Stimulated activated CD4-positive, alpha-beta T cell treated with anti-CD3 and anti-CD28 coated beads, TNF-alpha, amount 100 ng/mL, for 1 hour (primary cell): ENCODE measurements at places on chromosomes 13 and 19.

DNA sequence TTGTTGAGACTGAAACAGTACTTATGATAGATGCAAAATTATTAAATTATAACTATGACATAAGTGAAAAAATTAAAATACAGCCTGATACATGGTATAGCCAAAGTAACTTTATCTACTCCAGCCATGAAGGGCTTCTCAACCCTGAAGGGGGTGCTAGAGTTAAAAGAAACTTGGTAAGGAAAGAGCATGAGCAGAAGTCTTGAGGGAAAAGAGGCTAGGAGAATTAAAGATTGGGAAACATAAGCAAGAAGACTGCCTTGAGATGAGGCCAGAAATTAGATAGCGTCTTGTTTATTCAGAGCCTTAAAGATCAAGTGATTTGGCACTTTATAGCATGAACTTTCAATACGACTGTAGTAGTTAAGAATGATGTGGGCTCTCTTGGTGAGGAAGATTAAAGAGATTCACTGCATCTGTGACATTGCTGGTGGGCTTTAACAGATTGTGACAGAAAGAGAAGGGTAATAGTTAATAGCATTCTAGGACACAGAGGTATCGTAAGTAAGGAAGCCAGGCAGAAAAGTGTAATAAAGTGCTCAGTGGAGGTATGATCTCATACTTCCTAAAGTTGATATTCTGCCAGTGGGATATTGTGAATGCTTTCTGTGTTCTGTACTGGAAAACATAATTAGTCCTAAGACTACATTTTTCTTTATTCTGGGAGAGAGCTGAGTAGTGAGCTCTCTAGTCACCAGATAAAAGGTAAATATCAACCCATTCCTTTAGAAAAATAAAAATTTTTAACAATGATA lies 385.4 kb upstream of the PRR20A start:
- DNase-seq = no peak

DNA sequence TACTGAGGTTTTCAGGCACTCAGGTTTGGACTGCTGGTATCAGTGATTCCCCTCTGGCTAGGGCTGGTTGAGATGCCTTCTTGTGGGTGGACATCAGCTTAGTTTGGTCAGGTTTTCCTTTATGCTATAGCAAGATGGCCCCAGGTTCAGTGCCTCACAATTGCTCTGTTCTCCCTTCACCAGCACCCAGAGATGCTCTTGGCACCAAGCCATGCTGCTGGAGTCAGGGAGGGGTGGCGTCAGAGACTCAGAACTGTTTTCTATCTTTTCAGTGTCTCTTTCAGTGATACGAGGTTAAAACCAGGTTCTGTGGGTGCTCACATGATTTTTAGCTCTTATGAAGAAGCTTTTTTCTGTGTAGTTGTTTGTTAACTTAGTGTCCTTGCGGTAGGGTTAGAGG lies 96.9 kb downstream of the NBEA start:
- no peak for DNase-seq

DNA sequence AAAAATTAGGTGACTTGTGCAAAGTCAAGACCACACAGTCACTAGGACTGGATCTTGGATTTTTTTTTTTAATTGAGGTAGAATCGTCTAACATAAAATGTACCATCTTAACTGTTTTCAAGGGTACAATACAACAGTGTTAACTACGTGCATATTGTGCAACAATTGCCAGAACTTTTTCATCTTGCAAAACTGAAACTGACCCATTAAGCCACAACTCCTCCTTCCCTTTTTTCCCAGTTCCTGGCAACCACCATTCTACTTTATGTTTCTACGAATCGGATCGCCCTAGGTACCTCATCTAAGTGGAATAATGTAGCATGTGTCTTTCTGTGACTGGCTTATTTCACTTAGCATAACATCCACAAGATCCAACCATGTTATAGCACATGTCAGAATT lies 37.5 kb upstream of the POMP start:
- DNase-seq = no peak

GRCh38 chr19:53102206-53102755 lies 941 bp downstream of the ZNF160 start:
- DNase-seq = no peak

- DNase-seq = no peak
Observed at GRCh38 chr19:14063105-14063504, 1.2 kb upstream of the PALM3 start.

DNA sequence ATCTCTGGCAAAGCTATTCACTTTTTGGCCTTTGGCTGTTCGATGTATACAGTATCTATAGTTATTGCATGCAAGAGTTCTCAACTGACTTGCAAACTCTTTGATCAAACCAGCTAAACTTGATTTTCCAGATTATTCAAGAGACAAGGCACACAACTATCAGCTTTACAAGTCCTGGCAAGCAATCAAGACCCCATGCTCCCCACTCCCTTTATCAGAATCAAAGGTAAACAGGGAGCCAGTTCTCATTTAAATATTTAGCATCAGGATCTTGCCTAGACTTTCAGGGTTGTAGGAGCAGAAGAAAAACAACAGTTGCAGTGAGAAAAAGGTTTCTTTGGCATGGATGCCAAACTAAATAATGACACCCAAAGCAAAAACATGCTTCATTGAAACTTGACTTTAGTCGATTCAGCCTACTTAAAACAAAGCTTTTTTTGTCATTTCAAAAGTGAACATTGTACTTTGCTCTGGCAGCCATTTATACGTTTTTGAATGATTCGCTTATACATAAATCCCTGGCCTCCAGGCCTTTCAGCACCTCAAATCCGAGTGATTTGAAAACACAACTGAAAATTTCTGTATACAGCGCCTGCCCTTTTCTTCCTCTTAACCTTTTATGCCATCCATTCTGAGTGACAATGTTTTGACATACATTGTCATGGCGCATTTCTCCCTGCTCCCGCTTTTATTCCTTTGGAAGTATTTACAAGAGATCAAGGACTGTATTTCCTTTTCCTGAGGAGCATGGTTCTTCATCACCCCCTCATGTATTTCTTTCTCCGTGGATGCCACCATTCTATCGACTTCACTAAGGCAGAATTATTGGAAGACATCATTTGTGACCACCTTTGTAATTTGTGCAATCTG lies 340.8 kb downstream of the KLF5 start:
- no peak for DNase-seq

GRCh38 chr19:35665604-35666003 lies 713 bp upstream of the UPK1A start:
- DNase-seq = no peak

DNA sequence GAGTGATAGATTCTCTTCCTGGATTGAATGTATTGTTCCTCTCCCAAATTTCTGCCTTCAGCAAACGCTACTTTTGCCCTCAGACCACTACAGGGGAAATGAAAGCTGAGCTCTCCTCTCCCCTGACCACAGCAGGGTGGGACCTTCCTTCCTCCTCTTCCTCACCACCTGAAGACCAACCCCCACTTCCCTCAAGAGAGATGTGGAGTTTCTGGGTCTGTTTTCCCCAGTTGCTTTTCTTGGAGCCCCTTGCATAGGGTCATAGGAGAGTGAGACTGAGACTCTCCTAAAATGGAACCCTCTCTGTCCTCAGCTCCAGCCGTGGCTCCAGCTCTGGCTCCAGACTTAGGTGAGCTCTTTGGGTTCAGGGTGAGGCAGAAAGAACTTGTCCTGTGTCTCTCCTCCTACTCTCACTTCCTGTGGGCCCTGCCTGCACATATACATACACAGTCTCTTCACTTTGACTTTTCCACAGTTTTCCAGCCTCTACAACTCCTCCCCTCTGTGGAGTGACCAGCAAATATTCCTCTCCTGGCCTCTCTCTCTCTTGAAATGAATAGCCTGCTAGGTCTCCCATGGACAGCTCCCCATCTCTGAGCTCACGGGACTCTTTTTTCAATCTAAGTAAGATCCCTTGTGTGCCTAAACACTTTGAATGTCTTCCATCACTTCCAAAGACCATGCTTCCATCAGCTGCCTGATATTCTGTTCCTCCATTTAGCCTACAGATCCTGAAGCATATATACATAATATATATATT lies 19.2 kb upstream of the ZNF175 start:
- DNase-seq = no peak

DNA sequence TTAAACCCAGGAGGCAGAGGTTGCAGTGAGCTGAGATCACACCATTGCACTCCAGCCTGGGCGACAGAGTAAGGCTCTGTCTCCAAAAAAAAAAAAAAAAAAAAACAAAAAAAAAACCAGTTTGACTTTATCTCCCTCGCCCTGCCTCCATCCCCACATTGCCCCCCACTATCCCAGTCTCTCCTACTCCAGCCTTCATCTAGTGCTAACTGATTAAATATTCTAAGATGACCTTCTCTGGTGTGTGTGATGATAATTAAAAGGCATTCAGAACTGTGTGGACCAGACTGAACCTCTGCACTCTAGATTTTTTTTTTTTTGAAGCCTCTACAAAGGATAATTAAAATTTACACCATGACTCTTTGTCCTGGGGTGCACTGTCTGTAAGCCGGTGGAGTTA lies 6.0 kb upstream of the DLL3 start:
- DNase-seq = no peak

DNA sequence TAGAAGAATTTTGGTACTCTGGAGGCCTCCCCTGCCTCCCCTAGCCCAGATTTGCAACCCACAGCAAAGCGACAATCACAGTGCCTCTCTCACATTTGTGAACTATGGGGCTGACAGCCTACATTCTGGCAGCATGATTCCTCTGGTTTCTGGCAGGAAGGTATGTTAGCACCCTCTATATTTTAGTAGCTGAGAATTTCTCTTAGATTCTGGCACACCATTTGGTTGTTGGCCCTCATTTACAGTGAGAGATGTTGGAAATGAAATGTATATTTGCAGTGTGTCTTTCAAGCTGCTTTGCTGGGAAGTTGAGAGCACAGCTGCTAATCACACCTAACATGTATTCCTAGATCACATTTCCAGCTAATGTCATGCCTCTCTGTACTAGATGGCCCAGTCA lies 735.0 kb downstream of the FGF9 start:
- no peak for DNase-seq

- DNase-seq = no peak
Observed at GRCh38 chr13:45301263-45301662, 39.7 kb downstream of the TPT1 start.

DNA sequence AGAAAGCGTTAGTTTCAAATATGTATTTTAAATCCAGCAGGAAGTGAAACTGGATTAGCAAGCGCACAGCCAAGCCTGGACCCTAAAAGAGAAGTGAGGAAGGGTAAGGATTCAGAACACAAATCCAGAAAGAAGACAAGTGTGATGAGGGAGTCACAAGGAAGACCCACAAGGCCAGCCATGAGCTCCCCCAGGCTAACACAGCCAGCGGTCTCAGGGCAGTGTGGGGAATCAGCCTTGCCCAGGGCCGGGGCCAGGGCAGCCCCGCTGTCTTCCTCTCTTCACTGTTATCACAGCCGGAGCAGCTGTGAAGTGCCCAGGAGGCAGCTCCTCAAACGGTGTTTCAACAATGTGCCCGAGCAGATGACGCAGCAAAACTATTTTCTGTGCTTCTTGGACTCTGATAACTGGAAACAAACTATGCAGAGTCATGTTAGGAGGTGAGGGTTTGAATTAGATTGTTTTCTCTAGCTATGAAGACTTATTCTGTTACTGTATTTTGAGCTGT lies 12.2 kb upstream of the CDC16 start:
- DNase-seq = no peak

GRCh38 chr19:52221831-52222375 lies 32.1 kb downstream of the PPP2R1A start:
- DNase-seq = no peak

- no peak for DNase-seq
Observed at GRCh38 chr19:49231389-49231788, 73.8 kb downstream of the TRPM4 start.

DNA sequence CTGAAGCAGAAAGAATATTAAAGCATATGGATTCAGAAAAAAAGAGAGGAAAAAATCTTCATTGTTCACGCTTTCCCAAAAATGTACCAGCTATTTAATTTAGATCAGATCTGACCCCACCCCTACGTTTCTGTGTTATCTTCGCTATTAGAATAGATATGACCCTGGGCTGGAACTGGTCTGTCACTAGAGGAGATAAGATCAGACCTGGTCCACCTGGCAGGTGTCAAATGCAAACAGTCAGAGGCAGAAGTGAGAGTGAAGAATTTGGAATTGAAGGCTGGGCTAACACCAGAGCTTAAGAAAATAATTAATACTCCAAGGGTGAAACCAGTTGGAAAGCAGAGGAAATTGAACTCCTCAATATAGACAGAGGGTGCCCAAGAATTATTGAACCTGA lies 30.0 kb upstream of the MBNL2 start:
- DNase-seq = no peak

- DNase-seq = no peak
Observed at GRCh38 chr19:42038666-42039065, 31.3 kb downstream of the GRIK5 start.

DNA sequence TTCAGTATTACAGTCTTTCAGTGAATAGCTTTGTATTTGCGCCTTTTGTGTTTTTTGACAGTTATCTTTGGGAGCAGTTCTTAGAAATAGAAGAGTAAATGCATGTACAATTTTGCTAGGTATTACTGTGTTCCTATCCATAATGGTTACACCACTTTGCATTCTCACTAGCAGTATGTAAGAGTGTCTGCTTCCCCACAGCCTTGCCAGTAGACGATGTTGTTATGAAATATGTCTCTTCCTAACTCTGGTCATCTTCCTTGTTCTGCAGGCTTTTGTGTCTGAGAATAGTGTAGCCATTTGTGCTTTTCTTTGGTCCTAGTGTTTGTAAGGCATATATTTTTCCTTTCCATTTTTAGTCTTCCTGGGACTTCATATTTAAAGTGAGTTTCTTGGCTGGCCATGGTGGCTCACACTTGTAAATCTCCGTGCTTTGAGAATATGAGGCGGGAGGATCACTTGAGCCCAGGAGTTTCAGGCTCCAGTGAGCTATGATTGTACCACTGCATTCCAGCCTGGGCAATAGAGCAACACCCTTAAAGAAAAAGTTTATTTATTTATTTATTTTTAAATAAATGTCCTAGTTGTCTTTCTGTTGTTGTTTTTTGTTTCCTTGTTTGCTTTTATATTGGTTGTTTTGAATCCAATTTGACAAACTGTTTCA lies 140.3 kb downstream of the PDS5B start:
- no peak for DNase-seq

DNA sequence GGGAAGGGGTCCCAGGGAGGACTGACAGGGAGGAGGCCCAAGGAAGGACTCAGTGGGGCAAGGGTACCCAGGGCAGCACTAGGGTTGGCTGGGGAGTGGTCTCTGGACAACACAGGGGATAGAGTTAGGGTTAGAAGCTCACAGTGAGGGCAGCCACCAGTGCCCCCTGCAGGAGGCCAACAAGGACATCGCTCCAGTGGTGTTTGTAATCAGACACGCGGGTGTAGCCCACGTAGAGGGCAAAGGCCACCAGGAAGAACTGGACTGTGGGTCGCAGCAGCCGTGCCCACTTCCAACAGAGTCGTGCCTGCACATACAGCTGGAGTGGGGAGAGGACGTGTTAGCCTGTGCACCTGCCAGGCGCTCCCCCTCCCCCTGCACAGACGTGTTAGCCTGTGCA lies 9.2 kb downstream of the PLPP2 start:
- no peak for DNase-seq

- peak; percentile 40 for DNase-seq
Observed at GRCh38 chr19:2426611-2427428, 566 bp downstream of the TIMM13 start.

- no peak for DNase-seq
Observed at GRCh38 chr13:110885516-110885915, 29.4 kb downstream of the ANKRD10 start.
